ENCODE measurements at places on chromosomes 1 and 21. TPM values are rescaled to one million over a fixed set of nuclear protein-coding genes. Genes with fewer than 3 reads are reported as not detected.

CLDN17 gene
- not detected for total RNA-seq

ZNF362 gene
- 5.7 TPM for total RNA-seq

MYBPHL gene
- total RNA-seq: not detected

C21orf91 gene
- 13.1 TPM for total RNA-seq

DNA sequence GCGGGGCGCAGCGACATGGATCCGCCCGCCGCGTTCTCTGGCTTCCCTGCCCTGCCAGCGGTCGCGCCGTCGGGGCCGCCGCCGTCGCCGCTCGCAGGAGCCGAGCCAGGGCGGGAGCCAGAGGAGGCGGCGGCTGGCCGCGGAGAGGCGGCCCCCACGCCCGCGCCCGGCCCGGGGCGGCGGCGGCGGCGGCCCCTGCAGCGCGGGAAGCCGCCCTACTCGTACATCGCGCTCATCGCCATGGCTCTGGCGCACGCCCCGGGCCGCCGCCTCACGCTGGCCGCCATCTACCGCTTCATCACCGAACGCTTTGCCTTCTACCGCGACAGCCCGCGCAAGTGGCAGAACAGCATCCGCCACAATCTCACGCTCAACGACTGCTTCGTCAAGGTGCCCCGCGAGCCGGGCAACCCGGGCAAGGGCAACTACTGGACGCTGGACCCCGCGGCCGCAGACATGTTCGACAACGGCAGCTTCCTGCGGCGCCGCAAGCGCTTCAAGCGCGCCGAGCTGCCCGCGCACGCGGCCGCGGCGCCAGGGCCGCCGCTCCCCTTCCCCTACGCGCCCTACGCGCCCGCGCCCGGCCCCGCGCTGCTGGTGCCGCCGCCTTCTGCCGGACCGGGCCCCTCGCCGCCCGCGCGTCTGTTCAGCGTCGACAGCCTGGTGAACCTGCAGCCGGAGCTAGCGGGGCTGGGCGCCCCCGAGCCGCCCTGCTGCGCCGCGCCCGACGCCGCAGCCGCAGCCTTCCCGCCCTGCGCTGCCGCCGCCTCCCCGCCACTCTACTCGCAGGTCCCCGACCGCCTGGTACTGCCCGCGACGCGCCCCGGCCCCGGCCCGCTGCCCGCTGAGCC lies 459 bp downstream of the FOXE3 start:
- DNase-seq: no peak

DNA sequence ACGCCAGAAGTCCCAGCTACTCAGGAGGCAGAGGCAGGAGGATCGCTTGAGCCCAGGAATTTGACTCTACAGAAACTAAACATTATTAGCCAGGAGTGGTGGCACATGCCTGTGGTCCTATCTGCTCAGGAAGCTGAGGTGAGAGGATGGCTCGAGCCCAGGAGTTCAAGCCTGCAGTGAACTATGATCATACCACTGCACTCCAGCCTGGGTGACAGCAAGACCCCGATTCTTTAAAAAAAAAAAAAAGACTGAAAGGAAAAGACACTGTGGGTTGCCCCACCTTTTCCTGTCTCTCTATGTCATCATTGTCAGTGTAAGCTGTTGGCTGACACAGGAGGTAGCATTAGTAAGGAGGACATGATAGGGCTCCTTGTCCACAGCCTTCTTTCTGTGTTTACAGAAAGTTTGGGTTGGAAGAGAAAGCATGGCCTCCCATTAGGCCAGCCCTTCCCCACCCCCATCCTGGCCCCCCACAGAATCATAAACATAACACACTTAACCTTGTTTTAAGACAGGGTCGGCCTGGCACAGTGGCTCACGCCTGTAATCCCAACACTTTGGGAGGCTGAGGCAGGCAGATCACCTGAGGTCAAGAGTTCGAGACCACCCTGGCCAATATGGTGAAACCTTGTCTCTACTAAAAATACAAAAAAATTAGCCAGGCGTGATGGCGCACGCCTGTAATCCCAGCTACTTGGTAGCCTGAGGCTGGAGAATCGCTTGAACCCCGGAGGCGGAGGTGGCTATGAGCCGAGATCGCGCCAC lies 20.6 kb upstream of the RCAN3 start:
- no peak for DNase-seq

DNA sequence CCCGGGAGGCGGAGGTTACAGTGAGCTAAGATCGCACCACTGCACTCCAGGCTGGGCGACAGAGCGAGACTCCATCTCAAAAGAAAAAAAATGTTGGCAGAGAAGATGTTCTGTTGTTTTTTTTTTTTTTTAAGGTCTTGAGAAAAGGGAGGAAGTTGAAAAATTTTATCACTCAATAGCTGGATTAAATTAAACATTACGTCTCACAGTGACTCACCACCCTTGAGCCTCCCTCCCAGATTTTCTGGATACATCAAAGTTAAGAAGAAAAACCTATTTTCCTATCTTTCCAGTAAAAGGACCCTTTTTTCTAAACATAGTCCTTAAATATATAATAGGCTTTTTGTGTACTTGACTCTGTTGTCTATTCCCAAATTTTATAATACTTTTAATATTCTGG lies 35.5 kb downstream of the IFNAR1 start:
- DNase-seq: peak; percentile 80

GRCh38 chr1:206699000-206699586 lies 14.4 kb downstream of the MAPKAPK2 start:
- DNase-seq: no peak
